Mesothelial cell of epicardium (in vitro differentiated cells): ENCODE measurements at places on chromosomes 1 and 21.
A peak's percentile ranks its signal among the peaks of the same experiment; 100 is the strongest.

- DNase-seq: no peak
These were observed 271.4 kb downstream of the TBX15 start for GRCh38 chr1:118716775-118717174.

- no peak for DNase-seq
These were observed 452.3 kb downstream of the OMA1 start for GRCh38 chr1:58094221-58094620.

DNA sequence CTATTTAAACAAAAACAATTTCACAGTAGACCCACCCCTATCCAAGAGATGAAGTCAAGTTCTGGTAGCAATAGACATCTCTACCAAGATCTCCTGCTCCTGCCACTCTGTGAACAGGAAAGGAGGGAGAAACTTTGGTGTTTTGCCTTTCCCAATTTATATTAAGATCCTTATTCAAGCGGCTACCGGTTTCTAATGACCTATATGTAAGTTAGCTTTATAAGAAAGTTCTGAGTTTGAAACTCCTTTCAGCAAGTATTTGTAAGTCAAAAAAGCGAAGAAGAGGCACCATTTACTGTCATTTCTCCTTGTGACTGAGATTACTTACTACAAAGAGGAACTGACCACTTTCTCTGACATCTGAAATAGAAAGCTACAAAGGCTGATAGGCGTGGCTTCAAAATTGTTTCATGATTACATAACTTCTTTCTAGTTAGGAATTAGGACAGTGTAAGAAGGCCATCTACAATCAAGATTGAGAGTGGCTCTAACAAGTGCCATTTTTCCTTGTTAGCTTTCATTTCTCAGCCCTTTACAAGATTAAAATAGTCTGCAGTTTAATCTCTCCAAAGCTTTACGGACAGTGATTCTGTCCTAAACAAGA, at the start of gene MNDA:
MNDA (plus strand) TSS at position 448 of the 604 bp plus-strand sequence. CDS start 10,803 bp downstream, outside the sequence.
- no peak for DNase-seq

- DNase-seq: no peak
These were observed 42.6 kb downstream of the ADCY10 start for GRCh38 chr1:167871331-167871730.

GRCh38 chr1:158078569-158079080, 85.2 kb downstream of the KIRREL1 start:
- no peak for DNase-seq

- DNase-seq: no peak
These were observed 96.3 kb upstream of the KLHDC7A start for GRCh38 chr1:18384471-18384870.

- DNase-seq: no peak
These were observed at the start of gene RUSC1 for GRCh38 chr1:155320661-155321617. TSS of gene RUSC1 (plus strand) at chr1:155320894. CDS start at chr1:155321774, 880 bp downstream.

DNA sequence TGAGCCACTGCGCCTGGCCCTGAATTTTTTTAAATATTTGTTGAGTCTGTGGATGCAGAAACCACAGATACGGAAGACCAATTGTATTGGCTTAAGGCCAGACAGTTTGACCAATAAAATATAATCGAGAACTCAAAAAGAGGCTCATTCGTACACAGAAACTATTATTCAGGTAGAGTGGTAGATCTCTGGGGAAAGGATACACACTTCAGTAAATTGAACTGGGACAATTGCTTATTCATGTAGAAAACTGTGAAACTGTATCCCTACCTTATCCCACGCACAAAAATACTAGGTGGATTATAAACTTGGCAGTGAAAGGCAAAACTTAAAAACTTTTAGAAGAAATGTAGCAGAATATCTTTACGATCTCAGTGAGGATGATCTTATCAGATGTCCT, 25.0 kb upstream of the SHE start:
- DNase-seq: no peak

- DNase-seq: no peak
These were observed 73.3 kb upstream of the SLC44A3 start for GRCh38 chr1:94746635-94747525.

DNA sequence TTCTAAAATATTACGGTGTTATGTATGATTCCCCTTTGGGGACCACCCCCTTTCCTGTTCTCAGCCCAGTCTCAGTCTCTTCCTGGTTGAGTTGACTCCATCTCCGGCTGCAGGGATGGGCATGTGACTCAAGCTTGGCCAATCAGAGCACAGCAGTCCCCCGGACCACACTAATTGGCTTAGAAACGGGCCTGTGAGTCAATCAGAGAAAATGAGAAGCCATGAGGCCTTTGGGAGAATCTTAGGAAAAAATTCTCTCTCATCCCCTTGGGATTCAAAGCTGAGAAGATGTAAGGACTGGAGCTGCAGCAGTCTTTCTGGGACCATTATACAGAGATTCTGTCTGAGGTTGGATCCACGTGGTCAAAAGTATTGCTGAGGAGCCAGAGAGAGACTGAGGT, 10.7 kb upstream of the FHAD1 start:
- DNase-seq: peak; percentile 5

- no peak for DNase-seq
These were observed 135.2 kb downstream of the ELAVL4 start for GRCh38 chr1:50243939-50244338.

DNA sequence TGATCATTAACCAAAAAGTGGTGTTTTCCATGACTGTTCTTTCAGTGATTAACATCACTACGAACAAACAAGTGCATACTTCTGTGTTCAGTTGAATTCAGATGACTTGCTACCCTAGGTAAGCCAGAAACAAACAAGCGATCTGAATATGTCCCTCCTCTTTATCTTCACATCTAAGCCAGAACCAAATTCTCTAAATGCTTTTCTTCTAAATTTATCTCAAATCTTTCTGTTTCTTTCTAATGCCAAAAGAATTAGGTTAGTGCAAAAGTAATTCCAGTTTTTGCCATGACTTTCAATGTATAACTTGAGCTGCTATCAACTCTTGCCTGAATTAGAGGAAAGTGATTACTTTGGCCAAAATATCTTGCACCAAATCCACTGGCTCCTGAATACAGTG, 481.2 kb downstream of the COL11A1 start:
- no peak for DNase-seq

GRCh38 chr1:235199441-235199840, 38.4 kb upstream of the RBM34 start:
- DNase-seq: no peak

GRCh38 chr1:5374192-5374591, 618.0 kb downstream of the NPHP4 start:
- DNase-seq: no peak

DNA sequence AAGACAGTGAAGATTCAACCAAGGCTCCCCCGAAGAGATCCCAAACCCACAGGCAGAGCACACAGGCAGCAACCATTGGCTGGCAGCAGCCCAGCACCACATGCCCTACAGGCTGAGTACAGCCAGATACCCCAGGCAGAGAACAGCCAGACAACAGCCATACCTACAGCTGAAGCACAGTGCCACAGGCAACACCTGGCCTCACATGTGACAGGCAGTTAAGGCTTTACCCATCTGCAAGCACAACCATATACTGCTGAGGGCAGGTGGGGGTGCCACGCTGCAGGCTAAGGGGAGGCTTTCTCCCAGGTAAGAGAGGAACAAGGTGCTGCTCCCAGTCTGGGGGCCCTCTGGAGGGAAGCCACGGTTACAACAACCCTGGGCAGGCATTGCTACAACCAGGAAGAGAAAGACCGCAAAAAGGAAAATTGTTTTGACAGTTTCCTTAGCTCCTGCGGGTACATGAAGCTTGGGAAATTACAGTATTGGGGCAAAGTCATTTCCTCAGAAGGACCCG, 12.3 kb downstream of the CHIT1 start:
- DNase-seq: no peak

GRCh38 chr1:10812387-10812915, 16.0 kb upstream of the CASZ1 start:
- DNase-seq: no peak
